Ovary (tissue), 10 donors: ENCODE measurements at places on chromosomes 4 and X. TPM values are rescaled to one million over a fixed set of nuclear protein-coding genes. Genes with fewer than 3 reads are reported as not detected.

Gene MAGEA11
- total RNA-seq: not detected

Gene ZCCHC18
- total RNA-seq: 4.8 TPM

Gene AKAP4
- not detected for total RNA-seq

Gene POF1B
- 0.65 TPM for total RNA-seq

Gene AFP
- total RNA-seq: not detected

Gene FAM184B
- total RNA-seq: not detected

Gene BEX1
- total RNA-seq: 18.5 TPM

Gene CRMP1
- total RNA-seq: 5.0 TPM

- DNase-seq: no peak
Observed at GRCh38 chr4:154036856-154037255, 248.0 kb upstream of the SFRP2 start.

DNA sequence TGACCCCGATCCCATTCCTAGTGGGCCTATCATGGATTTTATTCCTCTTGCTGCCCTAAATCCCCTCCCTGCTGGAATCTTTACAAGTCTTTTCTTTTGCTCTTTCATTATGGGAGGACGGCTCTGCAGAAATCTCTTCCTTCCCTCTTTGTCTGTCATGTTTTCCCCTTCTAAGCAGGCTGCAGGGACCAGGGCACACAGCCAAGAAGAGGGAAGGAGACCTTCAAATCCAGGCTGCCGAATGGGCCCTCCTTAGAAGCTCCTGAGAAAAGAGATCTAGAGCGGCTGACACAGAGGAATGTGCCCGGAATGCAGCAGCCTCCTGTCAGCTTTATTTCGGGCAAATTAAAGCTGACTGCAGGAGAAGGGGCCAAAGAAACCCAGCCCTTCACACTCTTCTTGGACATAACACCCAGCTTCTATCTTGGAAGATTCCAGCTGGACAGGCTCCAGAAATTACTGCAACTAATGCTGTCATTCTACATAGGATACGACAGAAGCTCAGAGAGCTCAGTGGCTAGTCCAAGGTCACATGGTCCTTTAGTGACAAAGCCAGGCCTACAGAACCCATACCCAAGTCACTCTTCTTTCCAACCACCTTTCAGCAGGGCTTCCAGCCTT is 187.8 kb upstream of the NHS start:
- DNase-seq: no peak

GRCh38 chrX:56733459-56734046 is 4.5 kb downstream of the NBDY start:
- peak; percentile 35 for DNase-seq

GRCh38 chr4:26030780-26031179 is 116.8 kb downstream of the SMIM20 start:
- no peak for DNase-seq

GRCh38 chrX:49862093-49862492 is 17.2 kb upstream of the USP27X start:
- no peak for DNase-seq

GRCh38 chrX:68203646-68204045 is 229.6 kb downstream of the OPHN1 start:
- no peak for DNase-seq

GRCh38 chr4:157128395-157128794 is 52.4 kb downstream of the GLRB start:
- peak; percentile 7 for DNase-seq

GRCh38 chr4:167196344-167197012 is 37.8 kb downstream of the SPOCK3 start:
- no peak for DNase-seq

DNA sequence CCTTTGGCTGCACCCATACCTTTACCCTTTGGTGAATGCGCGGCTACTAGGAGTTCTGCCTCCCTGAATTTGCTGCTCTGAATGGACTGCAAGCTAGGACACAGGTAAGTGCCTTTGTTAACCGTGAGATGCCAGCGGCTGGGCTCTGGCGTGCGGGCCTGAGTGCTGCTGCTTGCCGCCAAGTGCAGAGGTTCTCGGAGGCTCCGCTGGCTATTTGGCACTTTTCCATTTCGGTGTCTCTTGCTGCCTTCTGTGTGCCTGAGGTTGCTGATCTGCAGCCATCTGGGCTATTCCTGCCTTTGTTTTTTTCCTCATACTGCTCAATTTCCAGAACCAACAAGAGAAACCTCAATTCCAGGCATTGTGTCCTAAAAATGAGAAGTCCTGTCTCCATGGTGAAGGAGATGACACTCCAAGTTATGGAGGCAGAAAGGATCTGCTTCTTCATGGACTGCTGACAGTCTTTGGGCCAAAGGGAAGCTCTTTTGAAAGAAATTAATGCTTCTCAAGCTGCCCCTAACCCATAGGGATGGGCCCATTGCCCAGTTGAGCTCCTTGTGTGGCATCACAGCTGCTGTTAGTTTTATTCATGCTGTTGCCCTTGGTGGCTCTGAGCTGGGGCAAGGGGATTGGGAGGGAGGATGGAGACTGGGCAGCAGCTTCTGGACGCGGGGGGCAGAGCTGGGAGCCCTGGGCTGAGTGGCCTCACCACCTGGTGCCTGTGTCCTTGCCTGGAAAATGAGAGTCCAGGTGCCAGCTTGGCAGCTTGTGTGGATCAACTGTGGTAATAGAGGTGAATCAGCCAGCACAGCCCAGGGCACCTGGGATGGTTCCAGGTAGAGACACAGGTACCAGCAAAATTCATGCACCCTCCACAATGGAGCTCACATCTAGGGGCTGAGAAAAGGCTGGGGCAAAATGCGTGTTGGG is 3.8 kb upstream of the TBC1D14 start:
- no peak for DNase-seq

DNA sequence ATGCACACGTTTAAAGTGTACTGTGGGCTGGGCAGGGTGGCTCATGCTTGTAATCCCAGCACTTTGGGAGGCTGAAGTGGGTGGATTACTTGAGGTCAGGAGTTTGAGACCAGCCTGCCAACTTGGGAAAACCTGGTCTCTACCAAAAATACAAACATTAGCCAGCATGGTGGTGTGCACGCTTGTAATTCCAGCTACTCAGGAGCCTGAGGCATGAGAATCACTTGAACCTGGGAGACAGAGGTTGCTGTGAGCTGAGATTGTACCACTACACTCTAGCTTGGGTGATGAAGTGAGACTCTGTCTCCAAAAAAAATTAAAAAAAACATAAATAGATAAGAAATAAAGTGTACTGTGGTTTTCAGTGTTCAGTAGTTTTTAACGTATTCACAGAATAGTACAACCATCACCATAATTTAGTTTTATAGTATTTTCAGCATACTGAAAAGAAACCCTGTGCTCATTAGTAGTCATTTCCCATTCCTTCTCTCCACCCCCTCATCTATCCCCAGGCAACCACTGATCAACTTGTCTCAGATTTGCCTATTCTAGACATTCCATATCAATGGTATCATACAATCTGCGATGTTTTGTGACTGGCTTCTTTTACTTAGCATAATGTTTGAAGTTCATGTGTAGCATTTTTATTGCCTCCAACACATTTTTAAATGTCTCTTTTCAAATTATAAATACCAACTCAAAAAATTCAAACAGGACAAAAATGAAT is 19.1 kb downstream of the SLAIN2 start:
- DNase-seq: no peak

- DNase-seq: no peak
Observed at GRCh38 chr4:17494258-17495190, 17.4 kb downstream of the QDPR start.

GRCh38 chr4:1544861-1545281 is 138.6 kb upstream of the NKX1-1 start:
- no peak for DNase-seq

DNA sequence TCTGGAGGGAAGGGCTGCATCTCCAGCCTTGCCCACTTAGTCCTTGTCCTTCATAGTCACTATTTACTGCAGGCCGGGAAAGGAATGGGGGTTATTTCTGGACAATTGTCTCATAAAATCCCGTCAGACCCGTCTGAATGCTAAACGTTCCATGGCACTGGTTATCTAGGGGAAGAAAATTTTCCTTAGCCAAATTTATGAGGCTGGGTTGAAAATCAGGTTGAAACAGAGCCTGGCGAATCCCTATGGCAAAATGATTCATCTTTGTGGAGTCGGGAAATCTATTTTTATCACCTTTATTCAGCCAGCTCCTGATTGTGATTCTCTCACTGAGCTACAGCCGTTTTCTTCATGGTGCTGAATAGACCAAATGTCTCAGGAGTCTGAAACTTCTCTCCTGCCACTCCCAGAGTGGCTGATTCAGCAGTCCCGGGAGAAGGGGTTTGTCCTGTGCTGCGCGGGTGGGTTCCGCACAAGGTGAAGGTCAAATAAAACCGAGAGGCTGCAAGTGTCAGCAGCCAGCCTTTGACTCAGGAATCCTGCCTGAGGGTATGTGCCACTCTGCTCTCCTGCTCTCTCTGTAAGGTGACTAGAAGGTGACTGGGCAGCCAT is 1.0 kb downstream of the LIMCH1 start:
- peak; percentile 23 for DNase-seq

DNA sequence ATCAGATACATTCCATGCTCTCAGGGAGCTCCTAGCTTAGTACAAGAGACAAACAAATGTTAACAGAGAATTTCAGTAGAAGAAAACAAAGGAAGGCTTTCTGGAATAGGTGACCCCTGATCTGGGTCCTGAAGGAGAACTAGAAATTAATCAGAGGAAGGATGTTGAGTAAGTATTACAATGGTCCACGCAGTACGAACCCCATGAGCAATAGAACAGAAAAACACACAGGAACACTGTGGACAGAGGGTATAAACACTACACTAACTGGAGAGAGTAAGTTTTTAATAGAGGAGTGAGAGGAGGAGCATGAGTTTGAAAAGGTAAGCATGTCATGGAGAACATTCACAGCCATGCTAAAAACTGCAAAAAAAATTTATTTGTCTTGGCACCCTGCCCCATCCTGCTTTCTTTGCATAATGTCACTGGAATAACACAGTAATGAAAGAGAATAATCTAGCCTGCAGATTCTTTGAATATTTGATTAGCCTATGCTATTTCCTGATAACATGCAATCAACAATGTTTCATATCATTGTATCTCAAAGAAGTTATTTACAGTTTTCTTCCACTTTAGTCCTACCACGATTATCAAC is 140.3 kb upstream of the ZXDB start:
- DNase-seq: no peak

DNA sequence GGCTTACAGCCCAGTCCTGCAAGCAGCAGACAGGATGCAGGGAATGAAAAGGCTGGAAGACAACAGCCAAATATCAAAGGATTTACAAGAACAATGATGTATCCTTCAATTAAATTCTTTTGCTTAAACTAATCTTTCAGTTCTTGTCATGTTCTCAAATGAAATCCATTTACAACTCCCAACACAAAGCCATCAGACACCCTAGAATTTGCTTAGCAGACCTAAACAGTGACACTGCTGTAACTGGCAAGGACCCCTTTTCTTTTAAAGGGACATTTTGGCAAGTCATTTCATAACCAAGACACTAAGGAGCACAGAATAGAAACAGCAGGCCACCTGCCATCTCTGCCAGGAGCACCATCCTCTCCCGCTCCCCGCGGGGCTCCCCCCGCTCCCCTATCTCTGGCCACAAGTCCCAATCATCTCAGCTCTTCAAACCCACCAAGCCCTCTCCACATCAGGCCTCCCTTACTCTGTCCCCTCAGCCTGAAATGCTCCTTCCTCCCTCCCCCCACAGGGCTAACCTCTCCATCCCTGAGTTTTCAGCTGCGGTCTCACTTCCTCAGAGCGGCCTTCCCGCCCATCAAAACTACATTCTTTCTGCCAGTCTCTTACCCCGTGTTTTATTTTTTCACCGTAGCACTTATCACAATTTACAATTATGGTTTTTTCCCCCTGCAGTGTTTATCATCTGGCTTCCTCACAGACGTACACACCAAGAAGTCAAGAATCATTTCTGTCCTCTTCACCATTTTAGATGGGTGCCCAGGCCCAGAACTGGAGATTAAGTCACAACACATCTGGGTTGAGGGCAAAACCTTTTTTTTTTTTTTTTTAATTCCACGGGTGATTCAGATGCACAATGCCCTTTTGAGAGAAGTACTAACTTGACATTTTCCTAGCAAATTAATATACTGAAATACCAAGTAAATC is 45.8 kb downstream of the TSPAN5 start:
- DNase-seq: no peak

GRCh38 chr4:9832640-9833039 is 51.2 kb downstream of the DRD5 start:
- DNase-seq: no peak

GRCh38 chr4:123640271-123640670 is 243.7 kb downstream of the SPRY1 start:
- DNase-seq: no peak

- DNase-seq: no peak
Observed at GRCh38 chr4:157013656-157014055, 42.1 kb upstream of the PDGFC start.

GRCh38 chr4:113483131-113483530 is 278.4 kb downstream of the CAMK2D start:
- no peak for DNase-seq

DNA sequence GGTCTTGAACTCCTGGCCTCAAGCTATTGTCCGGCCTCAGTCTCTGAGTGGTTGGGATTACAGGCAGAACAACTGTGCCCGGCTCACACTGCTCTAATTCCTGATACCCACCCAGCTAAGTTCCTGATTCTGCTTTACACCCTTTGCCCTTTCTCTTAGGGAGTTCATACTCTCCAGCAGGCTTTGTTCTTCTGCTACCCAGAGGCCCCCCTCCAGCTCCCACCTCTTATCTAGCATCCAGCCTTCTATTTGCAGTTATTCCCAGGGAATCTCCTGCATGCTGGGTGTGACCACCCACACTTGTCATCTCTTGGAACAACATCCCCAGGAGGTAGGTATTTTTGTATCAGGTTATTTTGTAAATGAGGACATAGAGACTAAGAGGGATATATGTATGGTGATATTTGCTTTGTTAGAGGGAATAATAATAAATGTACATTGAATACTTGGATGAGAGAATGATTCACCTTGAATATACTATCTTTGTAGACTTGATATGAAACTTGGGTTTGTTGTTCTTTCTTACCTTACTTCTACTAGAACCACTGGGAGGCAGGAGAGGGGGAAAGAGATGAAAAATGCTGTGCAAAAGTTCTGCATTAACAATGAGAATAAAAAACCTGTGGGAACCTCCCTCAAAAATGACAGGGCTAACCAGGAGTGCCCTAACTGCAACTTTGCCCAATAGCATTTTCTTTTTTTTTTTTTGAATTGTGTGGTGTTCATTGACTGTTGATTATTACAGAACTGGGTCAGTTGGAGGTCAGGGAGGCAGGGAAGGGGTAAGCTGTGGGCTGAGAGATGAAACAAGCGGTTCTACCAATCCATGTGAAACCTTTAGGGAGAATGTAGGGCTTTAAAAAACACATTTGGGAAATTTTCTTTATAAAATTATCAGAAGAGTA is 157.4 kb downstream of the SPRY1 start:
- DNase-seq: no peak

GRCh38 chr4:146104541-146104940 is 71.0 kb upstream of the LSM6 start:
- DNase-seq: no peak

GRCh38 chr4:153061971-153062370 is 125.8 kb downstream of the FHDC1 start:
- DNase-seq: no peak
